ENCODE measurements at places on chromosomes 4 and X.

GRCh38 chr4:88792268-88792781, 94.7 kb upstream of the NAP1L5 start:
- H3K4me1 ChIP-seq: no peaks in the 10 kb centered on the region
- no peak overlapping the region for H3K4me3 ChIP-seq
- no peaks in the 10 kb centered on the region for H3K36me3 ChIP-seq
- no peak for DNase-seq

DNA sequence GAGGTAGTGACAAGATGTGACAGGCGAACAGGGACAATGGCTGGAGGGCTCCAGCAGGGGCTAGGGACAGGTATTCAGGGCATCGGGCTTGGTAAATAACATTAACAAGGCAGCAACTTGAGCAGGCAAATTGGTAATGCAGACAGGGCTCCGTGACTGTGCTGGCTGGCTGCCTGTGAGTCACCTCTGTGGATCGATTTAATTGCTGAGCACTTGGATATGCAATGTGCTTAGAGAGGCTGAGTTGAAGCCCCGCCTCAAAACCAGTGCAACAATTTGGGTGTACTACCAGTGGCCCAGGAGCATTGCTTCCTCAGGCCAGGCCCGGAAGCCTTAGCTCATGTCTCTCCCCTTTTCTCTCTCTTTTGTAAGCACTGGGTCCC, 19.5 kb downstream of the CNGA2 start:
- no peaks in the 10 kb centered on the region for H3K36me3 ChIP-seq
- no peak overlapping the region for H3K4me3 ChIP-seq
- peaks cover 9% of the 10 kb centered on the region for H3K27me3 ChIP-seq
- H3K4me1 ChIP-seq: no peaks in the 10 kb centered on the region

GRCh38 chr4:112130906-112131305, 14.3 kb upstream of the FAM241A start:
- DNase-seq: no peak
- H3K4me1 ChIP-seq: no peaks in the 10 kb centered on the region
- H3K27ac ChIP-seq: no peak overlapping the region
- H3K36me3 ChIP-seq: no peaks in the 10 kb centered on the region
- no peak overlapping the region for H3K4me3 ChIP-seq
- peaks cover under 1% of the 10 kb centered on the region for H3K27me3 ChIP-seq

DNA sequence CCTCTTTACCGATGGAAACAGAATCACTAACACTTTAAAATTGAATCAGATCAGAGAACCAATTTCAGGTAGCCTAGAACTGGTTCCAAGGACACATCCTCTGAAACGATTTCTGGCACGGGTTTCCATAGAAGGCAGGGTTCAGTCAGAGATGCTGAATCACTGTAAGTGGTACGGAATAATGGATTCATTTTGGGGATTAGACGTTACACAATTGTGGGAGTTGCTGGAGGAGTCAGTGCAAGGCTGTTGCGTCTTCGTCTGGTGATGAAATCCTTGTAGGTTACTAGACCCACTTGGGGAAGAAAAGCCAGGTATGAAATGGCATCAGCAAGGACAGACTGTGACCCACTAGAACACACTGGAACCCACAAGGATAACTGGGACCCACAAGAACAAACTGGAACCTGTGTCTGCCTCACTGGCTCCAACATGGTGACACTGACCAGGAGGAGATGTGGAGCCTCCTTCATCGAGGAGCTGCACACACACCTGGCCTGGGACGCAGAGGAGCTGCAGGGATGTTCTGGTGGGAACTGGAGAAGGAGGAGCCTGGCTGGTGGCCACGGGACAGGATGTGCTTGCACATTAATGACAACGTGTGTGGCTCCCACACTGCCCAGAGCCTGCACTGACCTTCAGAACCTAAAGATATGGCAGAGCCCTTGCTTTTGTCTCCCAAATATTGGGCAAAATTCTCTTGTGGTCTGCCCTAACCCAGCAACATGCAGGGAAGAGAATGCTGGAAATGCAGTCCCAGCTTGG, 105.1 kb downstream of the TRAPPC11 start:
- peaks cover 4% of the 10 kb centered on the region for H3K27me3 ChIP-seq
- no peak overlapping the region for H3K27ac ChIP-seq
- no peaks in the 10 kb centered on the region for H3K36me3 ChIP-seq
- no peak overlapping the region for H3K4me3 ChIP-seq

DNA sequence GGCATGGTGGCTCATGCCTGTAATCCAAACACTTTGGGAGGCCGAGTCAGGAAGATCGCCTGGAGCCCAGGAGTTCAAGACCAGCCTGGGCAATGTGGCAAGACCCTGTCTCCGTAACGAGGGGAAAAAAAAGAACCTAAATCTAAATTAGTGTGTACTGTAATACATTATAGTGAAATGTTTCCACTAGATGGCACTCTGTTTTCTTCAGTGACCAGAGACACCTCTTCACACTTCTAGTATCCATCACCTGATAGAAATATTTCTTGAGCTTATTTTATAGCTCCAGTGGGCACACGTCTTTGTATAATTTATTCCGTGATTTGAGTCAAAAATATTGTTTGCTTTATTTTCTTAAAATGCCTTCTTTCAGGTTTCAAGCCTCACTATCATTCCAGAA, 600.9 kb upstream of the DIPK2B start:
- no peak overlapping the region for H3K4me3 ChIP-seq
- H3K36me3 ChIP-seq: no peaks in the 10 kb centered on the region
- DNase-seq: no peak
- no peak overlapping the region for H3K27ac ChIP-seq

DNA sequence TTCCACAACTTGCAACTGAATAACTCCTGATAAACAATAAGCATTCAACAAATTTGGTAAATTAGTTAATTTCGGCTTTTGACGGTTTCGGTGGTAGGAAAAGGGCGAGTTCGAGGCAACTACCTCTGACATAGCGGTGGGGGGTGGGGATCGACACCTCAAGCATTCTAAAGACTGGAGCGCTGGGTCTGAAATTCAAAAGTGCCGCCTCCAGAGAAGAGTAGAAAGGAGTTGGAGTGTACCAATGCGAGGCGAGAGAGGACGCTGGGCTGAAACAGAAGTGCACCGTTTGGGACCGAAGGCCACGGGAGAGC, 725 bp downstream of the SMC1A start:
- DNase-seq: no peak
- H3K4me1 ChIP-seq: peaks cover 15% of the 10 kb centered on the region
- H3K27ac ChIP-seq: peak overlapping the region; percentile 99
- H3K27me3 ChIP-seq: no peaks in the 10 kb centered on the region
- peak overlapping the region; percentile 96 for H3K4me3 ChIP-seq
- H3K36me3 ChIP-seq: peaks cover 3% of the 10 kb centered on the region

DNA sequence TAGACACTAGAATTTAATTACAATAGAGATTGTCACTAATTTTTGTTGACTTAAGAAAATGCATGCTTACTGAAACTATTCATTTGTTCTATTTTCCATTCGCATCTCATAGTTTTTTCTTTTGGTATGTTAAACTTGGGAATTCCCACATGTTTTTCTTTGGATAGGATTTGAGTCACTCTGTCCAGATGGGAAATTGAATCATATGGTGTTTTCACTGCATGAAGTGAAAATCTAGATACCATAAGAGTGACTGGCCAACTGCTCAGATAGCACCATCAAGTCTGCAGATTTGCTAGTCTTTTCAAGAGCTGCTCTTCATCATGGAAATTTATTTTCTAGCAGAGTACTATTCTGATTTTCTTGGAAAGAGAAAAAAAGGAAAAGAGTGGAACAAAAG, 172.6 kb downstream of the FAM47B start:
- H3K4me3 ChIP-seq: no peak overlapping the region
- H3K4me1 ChIP-seq: no peaks in the 10 kb centered on the region
- H3K27me3 ChIP-seq: no peaks in the 10 kb centered on the region
- no peak for DNase-seq
- H3K27ac ChIP-seq: no peak overlapping the region

DNA sequence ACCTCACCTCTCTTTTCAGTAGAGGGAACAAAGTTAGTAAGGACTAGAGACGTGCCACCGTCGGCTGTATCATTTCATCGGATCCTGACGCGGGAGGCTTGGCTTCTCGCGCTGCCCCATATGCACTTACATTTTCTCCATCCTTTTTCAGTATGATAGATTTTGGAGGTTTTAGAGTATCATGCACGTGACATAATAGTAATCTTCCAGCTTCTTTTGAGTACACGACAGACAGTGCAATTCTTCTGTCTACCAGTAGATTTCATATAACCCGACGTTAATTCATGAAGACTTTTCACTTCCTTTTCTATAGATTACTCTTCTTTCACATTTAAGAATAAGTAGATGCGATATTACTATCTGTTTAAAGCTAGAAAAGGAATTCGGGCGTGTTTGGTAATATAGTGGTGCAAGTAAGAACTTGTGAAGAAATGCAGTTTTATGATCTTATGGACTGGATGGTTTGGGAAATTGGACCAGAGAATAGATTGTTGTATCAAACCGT, 1.0 kb downstream of the CDS1 start:
- peaks cover 3% of the 10 kb centered on the region for H3K36me3 ChIP-seq
- DNase-seq: no peak
- peaks cover 25% of the 10 kb centered on the region for H3K27me3 ChIP-seq
- H3K4me1 ChIP-seq: peaks cover 11% of the 10 kb centered on the region

GRCh38 chrX:149371986-149372385, 133.1 kb downstream of the IDS start:
- H3K27ac ChIP-seq: no peak overlapping the region
- no peaks in the 10 kb centered on the region for H3K27me3 ChIP-seq
- no peaks in the 10 kb centered on the region for H3K4me1 ChIP-seq
- H3K36me3 ChIP-seq: no peaks in the 10 kb centered on the region

GRCh38 chr4:32840461-32841189, 2120.5 kb downstream of the PCDH7 start:
- H3K4me1 ChIP-seq: no peaks in the 10 kb centered on the region
- no peak overlapping the region for H3K4me3 ChIP-seq
- H3K27ac ChIP-seq: no peak overlapping the region
- H3K27me3 ChIP-seq: no peaks in the 10 kb centered on the region
- DNase-seq: no peak

DNA sequence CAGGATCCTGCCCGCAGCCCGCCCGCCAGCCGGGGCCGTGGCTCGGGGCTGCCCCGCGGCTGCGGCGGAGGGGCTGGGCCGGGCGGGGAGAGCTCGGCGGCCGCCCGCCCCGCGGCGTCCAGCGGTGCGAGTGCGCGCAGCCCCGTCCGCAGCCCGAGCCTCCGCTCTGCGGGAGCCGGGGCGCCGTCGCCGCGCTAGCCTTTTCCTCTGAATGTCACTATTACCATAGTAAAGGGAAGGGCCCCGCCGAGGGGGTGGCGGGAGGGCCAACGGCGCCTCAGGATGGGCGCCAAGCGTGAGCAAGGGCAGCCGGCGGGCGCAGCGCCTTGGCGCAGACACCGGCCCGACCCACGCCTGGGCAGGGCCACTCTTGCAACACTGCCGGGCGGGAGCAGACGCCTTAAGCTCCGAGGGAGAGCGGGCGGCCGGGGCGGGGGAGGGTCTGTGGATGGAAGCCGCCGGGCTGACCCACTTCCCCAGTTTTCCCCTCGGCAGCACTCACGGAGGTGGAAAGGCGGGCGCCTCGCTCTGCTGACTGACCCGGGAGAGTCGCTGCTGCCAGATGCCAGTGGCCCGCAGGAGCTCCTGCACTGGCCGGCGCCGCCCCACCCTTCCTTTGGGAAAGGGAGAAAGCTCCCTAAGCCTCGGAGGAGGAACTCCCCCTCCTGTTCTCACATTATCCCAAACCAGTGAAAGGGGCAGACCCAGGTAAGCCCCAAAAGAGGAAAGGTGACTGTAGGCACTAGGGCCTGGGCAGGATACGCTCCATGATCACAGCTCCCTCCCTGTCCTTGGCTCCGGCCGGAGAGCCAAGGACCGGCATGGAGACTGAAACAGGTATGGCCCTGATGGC, 329.4 kb downstream of the HNRNPD start:
- DNase-seq: no peak
- no peaks in the 10 kb centered on the region for H3K4me1 ChIP-seq
- no peak overlapping the region for H3K27ac ChIP-seq
- H3K4me3 ChIP-seq: peak overlapping the region; percentile 3

DNA sequence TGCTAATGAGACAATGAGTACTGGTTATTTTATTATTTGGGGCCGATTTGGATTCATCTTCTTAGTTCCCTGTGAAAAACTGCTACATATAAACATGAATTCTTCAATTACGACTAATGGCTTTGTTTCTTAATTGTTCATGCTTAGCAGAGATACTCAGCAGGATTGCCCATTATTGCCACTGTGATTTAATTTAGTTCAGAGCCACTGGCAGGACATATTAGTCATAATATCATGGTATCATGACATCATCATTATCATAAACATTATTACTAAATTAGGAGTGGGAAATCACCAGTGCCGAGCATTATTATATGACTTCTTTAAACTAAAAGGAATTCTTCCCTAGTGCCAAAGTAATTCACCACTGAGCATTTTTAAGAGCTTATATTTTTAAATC, 201.4 kb downstream of the SPOCK3 start:
- H3K27ac ChIP-seq: no peak overlapping the region
- H3K4me3 ChIP-seq: no peak overlapping the region
- no peaks in the 10 kb centered on the region for H3K27me3 ChIP-seq
- no peaks in the 10 kb centered on the region for H3K36me3 ChIP-seq
- no peak for DNase-seq

- H3K27me3 ChIP-seq: peaks cover 1% of the 10 kb centered on the region
- no peaks in the 10 kb centered on the region for H3K36me3 ChIP-seq
- no peak for DNase-seq
Observed at GRCh38 chr4:1035510-1035909, 24.1 kb downstream of the FGFRL1 start.

DNA sequence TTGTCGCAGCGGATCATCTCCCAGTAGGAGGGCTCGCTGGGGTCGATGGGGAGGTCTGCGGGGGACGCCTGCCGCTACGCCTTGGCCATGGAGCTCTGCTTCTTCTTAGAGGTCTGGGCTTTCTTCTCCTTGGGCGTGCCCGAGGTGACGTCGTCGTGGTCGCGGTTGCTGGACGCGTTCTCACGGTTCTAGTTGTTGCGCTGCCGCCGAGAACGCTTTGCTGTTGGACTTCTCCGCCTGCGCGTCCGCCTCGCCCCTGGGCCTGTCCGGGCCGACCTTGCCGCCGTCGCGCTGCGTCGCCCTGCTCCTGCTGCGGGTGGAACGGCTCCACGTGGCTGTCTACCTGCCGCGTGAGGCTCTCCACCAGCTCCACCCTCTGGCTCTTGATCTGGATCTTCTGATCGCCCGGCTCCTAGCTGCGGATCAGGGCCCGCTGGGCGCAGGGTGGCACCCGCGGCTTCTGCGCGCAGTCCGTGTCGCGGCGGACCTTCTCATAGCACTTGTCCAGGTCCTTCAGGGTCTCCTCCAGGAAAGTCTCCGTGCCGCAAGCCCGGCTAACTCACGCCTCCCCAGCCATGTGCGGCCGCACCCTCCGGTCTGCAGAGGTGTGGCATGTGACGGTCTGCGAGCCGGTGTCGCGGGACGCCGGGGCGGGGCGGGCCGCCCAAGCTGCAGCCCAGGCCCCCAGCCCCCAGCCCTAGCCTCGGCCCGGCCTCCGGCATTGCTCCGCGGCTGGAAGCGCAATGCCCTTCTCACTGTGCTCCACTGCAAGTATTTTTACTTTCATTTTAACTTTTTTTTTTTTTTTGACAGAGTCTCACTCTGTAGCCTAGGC, 40.5 kb upstream of the OGT start:
- no peaks in the 10 kb centered on the region for H3K27me3 ChIP-seq
- H3K4me3 ChIP-seq: peak overlapping the region; percentile 85
- peak; percentile 14 for DNase-seq
- no peaks in the 10 kb centered on the region for H3K36me3 ChIP-seq
- H3K4me1 ChIP-seq: peaks cover 12% of the 10 kb centered on the region

GRCh38 chrX:103918050-103918449, 44.4 kb upstream of the TMSB15B start:
- peaks cover 13% of the 10 kb centered on the region for H3K4me1 ChIP-seq
- peak; percentile 19 for DNase-seq
- H3K4me3 ChIP-seq: peak overlapping the region; percentile 96
- no peaks in the 10 kb centered on the region for H3K36me3 ChIP-seq
- peak overlapping the region; percentile 91 for H3K27ac ChIP-seq

Data from memory B cell (primary cell).